AG10803 (cell line): ENCODE measurements at places on chromosomes 2 and 18.

- DNase-seq = no peak
These were observed 13.9 kb downstream of the LRP2 start for GRCh38 chr2:169348321-169349024.

DNA sequence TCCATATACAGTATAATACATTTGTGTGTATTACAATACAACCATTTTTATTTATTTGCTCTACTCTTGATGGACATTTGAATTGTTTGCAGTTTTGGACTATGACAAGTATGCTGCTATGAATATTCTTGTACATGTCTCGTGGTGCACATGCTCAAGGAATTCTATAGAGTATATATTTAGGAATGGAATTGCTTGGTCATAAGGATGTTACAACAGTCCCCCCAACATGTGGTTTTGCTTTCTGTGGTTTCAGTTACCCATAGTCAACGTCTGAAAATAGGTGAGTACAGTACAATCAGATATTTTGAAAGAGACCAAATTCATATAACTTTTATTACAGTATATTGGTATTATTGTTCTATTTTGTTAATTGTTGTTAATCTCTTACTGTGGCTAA, 24.1 kb upstream of the PLEKHM3 start:
- DNase-seq = no peak

GRCh38 chr2:152506843-152507242, 171.9 kb downstream of the FMNL2 start:
- DNase-seq = no peak

DNA sequence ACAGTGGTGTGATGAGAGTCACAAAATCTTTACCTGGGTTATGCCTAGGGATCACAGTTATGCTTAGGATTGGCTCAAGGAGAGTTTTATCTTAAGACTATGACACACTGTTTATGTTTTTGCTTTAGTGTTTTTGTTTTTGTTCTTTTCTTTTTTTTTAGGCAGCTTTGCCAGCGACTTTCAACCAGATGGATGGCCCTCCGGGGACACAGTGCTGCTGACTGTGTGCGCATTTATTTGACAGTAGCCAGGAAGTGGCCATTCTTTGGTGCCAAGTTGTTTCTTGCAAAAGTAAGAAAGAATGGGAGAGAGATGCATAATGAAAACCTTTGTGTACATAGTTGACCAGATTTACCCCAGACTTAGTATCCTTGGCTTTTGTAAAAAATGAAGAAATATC, 15.1 kb upstream of the DYNC2LI1 start:
- DNase-seq = peak; percentile 90

DNA sequence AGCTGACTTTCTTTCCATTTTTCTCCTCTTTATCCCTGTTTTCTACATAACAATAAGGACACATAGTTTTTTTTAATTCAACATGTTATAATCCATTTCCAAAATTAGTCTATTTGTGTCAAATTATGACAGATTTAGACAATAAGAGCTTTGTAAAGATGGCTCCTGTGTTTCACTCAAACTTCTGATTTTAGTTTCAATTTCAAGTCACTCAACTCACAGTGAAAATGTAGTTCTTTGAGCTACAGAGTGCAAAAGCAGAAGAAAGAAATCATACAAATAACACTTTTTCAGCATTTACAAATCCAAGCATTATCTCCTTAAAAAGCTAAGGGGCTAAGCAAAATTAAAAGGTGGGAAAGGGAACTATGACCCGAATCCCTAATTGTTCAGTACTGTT, 340.7 kb upstream of the TRIB2 start:
- DNase-seq = no peak

DNA sequence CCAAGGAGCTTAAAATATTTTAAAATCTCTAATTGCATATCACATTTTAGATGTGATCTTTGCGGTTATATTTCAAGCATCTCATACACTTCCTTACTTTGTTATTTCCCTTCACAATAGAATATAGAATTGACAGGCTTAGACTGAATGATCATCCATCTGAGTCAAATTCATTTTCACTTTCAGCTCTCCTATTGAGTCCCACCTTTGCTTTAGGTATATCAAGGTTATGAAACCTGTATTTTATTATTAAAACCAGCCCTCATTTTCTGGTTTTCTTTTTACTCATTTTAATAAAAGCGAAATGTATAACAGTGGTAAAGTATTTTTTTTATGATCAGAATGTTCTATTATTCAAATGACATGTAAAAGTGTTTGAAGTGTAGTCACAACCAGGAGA, 162.9 kb upstream of the KYNU start:
- no peak for DNase-seq
